ENCODE measurements at places on chromosomes 13 and 19.

DNA sequence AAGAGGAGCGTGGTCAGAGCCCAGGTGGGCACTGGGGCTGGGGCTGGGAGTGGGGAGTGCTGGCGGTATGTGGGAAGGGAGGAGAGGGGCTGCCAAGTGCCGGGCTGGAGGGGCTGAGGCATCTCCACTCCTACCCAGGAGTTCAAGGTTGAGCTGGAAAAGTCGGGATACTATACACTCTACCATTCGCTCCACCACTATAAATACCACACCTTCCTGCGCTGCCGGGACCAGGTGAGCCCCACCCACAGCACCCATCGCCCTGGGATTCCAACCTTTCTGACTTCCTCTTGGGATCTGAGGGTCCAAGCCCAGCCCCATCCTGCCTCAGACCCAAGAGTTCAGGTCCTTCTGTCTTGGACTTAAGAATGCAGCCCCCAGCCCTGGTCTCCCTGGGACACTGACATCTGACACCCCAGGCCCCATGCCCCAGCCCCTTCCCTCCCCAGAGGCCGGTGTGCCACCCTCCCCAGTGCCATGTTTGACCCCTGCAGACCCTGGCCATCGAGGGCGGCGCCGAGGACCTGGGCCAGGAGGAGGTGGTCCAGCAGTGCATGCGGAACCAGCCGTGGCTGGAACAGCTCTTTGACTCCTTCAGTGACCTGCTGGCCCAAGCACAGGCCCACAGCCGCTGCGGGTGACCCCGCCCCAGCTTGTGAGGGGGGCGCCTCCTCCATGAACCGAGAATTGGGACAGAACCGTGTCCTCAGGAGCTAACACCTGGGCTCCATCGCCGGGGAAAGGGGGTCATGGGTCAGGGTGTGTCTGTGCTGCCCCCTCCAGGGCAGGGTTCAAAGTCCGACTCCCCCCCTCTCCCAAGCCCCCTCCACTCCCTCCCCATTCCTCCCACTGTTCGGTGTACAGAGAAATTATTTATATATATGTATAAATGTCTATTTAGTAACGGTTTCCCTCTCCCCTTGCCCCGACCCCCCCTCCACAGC lies 14.7 kb downstream of the RRAS start:
- no peak for DNase-seq

DNA sequence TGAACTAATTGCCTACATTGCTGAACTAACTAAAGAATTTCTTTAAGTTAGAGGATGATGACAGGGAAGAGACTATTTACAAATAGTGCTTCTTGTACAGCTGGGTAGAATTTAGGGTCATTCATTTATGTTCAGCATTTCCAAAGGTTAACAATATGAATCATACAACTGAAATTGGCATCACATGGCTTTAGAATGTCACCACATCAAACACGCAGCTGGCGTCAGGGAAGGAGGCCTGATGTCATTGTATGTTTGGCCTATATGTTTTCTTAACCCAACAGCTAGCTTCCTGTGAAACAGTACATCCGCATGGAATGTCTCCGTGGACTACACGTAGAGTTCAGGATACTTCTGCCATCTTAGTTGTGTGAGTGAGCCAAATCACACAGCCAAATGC lies 99.0 kb upstream of the TNFSF11 start:
- no peak for DNase-seq

DNA sequence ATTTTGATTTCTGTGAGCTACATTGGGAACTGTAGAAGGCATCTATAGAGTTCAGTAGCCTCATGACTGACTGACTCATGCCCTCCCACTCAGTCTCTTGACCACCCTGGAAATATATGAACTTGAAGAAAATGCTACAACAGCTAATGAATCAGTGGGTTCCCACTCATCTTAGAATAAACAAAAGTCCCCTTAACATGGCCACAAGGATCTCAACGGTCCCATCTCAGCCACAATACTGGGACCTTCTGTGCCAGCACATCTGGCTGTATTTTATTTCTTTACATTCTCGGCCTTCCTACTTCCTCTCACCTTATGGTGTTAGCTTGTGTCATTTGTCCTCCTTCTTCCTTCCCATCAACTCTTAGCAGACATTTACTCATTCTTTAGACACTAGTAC lies 619.8 kb downstream of the DCT start:
- no peak for DNase-seq

- DNase-seq = peak; percentile 50
Measured at GRCh38 chr13:76331943-76332712, 554.1 kb downstream of the KCTD12 start.

DNA sequence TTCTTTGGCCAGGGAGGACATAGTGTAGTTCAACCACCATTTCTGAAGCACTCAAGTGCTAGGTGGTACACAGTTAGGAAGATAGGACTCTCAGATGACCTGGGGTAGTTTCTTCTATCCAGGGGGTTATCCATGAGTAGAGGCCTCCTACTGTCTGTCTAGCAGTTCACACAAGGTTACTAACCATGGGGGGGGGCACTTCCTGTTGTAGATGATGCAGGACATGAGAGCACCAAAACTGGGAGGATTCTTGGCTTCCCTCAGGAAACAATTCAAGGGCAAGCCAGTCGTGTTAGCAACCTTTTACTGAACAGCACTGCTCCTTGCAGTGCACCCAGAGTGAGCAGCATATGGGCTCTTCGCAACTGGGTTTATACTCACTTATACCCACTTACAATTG lies 8.9 kb upstream of the TPP2 start:
- no peak for DNase-seq

DNA sequence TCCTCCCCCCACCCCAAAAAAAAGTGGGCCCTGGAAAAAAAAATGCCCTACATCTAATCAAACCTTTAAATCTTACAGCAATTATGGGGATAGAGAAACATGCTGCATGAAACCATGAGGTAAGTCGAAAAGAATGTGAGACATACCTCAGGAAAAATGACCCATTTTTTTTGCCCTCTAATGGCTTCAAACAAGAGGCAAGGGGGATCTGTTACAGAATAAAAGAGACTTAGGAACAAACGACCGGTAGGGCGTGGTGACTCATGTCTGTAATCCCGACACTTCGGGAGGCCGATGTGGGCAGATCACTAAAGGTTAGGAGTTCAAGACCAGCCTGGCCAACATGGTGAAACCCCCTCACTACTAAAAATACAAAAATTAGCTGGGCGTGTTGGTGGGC lies 8.4 kb downstream of the RGL3 start:
- no peak for DNase-seq

DNA sequence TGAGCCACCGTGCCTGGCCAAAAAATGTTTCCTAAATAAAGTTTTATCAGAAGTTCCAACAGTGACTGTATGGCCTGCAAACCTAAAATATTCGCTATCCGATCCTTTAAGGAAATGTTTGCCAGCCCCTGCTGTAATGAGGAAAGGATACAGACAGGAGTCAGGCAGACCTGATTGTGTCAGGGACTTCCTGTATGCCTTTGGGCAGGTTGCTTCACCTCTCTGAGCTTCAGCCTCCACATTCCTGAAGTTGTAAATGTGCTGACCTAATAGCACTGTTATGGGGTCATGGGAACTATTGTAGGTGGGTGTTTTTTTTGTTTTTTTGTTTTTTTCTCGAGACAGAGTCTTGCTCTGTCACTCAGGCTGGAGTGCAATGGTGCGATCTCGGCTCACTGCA lies 6.2 kb downstream of the ABHD8 start:
- no peak for DNase-seq

DNA sequence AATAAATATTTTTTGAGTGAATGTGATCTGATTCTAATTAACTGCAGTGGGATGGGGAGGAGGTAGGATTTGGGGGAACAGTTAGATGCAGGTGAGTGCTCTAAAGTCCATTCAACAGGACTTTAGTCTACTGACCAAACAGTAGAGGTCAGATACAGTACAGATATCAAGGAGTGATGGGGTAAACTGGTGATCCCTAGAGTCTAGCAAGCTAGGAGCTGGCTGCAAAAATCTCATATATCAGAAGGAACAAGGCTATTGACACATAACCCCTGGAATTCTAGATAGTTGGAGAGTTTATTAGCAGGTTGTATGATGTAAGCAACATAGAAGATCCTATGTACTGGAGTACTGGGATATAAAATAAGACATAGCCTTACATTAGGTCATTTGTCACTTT lies 131.6 kb downstream of the HS6ST3 start:
- no peak for DNase-seq

GRCh38 chr13:48975101-48975855 lies 434 bp upstream of the FNDC3A start:
- peak; percentile 79 for DNase-seq

DNA sequence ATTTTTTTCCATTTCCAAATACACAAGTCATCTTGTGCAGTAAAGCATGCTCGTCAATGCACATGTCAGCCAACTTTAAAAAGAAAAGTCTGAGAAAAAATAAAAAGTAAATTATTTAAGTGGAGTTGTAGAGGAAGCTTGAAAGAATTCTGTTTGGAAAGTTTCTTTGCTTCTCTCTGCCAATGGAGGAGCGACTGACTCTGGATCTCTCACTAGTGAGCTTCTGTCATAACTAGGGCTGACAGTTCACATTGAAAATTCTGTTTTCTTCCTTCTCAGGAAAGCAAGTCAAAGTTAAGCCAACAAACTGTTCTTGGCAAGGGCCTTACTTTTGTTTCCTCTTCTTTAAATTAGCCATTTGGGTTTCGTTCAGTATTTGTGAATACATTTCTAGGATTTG lies 298.2 kb downstream of the POU4F1 start:
- DNase-seq = no peak

GRCh38 chr13:67036699-67037457 lies 193.3 kb downstream of the PCDH9 start:
- DNase-seq = no peak

GRCh38 chr19:23774524-23774971 lies 15.9 kb upstream of the ZNF681 start:
- DNase-seq = no peak

DNA sequence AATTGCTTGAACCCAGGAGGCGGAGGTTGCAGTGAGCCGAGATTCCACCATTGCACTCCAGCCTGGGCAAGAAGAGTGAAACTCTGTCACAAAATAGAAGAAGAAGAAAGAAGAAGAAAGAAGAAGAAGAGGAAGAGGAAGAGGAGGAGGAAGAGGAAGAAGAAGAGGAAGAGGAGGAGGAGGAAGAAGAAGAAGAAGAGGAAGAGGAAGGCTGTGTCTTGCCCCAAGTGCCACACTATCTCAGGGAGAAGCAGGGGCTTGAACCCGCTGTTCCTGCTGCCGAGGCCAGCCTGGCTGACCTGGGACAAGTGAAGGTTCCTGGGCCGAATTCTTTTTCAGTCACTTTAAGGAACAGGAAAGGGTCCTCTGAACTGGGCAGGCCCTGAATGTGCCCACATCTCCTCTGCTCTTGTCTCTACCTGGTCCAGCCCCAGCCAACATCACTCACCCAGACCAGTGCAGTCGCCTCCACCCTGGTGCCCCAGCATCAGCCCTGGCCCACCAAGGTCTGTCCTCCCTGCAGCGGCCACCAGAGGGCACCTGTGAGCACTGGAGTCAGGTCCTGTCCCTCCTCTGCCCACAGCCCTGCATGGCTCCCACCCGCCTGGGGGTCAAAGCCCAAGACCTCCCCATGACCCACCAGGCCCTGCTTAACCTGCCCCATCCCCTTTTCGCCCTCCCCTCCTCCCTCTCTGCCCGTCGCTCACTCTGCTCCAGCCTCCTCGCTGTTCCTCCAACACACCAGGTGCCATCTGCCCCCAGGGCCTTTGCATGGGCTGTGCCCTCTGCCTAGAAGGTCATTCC lies 20.0 kb downstream of the TICAM1 start:
- DNase-seq = peak; percentile 35

DNA sequence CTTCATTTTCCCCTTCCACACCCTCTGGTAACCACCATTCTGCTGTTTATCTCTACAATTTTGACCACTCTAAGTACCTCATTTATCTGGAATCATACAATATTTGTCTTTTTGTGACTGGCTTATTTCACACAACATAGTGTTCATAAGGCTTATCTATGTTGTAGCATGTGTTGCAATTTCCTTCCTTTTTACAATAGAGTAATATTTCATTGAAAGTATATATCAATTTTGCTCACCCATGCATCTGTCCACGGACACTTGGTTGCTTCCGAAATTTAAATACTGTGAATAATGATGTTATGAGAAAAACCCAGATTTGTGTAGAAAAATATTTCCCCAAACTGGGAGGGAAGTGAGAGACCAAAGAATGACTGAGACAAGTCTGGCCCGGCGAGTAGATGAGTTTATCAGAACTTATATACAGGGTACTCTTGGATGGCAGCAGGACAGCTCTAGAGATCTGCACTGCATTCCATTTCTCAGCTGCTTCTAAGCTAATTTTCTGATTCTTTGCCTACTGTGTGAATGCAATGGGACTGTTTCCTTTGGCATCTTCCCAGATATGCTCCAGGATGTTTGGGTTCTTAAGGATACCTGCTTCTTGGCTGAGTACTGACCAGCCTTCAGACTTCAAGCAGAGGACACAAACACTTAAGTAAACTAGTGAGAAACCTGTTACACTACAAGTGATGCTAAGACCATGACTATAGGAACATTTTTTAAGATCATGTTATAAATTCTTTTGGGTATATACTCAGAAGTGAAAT lies 834.0 kb upstream of the PCDH9 start:
- DNase-seq = no peak

DNA sequence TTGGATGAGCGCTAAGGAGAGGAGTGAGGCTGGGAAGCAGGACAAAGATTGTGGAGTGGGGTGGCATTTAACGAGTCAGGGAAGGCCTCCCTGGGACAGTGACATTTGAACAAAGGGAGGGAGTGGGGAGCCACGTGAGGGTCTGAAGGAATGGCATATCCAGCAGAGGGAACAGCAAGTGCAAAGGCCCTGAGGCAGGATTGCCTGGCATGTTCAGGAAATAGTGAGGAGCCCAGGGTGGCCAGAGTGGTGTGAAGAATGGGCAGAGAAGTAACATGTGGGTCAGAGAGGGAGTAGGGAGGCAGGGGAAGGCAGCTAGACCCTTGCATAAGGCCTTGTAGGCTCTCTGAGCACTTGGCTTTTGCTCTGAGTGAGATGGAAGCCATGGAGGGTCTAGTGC lies 14.9 kb upstream of the PVR start:
- DNase-seq = no peak

DNA sequence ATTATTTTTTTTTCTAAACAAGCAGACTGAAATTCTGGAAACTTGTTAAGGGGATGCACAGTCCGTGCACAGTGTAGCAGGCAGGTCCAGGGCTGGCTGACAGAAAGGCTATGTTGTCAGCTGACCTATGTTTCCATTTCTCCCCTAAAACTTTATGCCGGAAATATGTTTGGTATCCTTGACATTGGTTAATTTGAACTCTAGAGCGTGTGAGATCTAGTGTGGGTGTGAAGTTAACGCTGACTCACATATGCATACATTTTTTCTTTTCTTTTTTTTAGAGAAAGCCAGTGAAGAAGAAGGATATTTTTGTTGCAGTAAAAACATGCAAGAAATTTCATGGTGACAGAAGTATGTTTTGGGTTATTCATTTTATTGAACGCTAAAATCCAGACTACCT lies 76.6 kb downstream of the B3GLCT start:
- DNase-seq = no peak

GRCh38 chr13:22173610-22174009 lies 502.7 kb downstream of the FGF9 start:
- no peak for DNase-seq

DNA sequence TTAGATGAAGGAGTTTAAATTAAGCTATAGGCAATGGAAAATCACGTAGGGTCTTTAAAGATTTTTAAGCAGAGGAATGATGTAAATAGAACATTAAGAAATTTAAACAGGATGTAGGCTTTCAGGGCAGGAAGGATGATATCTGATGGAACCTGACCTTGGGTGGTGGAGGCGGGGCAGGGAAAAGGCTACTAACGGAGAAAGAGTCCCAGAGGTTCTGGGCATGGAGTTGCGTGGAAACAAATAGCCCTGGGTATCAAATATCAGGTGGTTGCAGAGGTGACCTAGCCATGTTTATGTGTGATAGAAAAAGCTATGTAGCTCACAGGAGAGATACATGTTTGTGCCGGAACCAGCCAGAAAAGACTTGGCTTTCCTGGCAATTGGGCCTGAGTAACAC lies 7.8 kb upstream of the CDK8 start:
- DNase-seq = no peak

Measured in NCI-H2171 treated with DMSO at 0.1 percent for 48 hours (cell line).